ENCODE measurements at places on chromosomes 3 and 15.

- H3K27ac ChIP-seq = no peak overlapping the region
- no peaks in the 10 kb centered on the region for H3K36me3 ChIP-seq
- DNase-seq = no peak
- H3K4me1 ChIP-seq = peaks cover 17% of the 10 kb centered on the region
- H3K4me3 ChIP-seq = no peak overlapping the region
Measured at GRCh38 chr3:179174316-179174715, 26.2 kb downstream of the PIK3CA start.

- peaks cover 2% of the 10 kb centered on the region for H3K27me3 ChIP-seq
- H3K36me3 ChIP-seq = no peaks in the 10 kb centered on the region
- H3K27ac ChIP-seq = no peak overlapping the region
- no peak for DNase-seq
- H3K4me3 ChIP-seq = no peak overlapping the region
Measured at GRCh38 chr15:86797135-86797534, 717.5 kb downstream of the AGBL1 start.

DNA sequence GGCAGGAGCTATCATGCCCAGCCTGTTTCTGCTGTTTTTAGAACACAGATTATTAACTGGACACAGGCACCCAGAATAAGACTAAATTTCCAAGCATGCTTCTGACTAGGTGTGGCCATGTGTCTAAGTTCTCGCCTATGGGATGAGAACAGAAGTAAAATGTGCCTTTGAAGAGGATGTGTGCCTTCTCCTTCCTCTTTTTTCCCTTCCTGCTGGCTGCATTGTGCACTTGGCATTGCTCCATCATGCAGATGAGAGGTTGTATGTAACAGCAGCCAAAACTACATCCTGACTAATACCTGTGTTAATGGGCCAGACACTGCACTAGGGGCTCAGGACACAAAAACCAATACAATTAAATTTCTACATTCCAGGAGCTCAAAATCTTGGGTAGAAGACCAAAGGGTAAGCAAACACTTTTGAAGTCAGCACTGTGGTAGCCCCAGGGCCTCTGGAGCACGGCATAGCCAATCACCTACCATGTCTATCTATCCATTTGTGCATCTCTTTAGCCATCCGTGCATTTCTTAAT is 40.9 kb upstream of the RNU6-1 start:
- peaks cover 14% of the 10 kb centered on the region for H3K27me3 ChIP-seq
- no peak for DNase-seq
- peaks cover 8% of the 10 kb centered on the region for H3K4me1 ChIP-seq

DNA sequence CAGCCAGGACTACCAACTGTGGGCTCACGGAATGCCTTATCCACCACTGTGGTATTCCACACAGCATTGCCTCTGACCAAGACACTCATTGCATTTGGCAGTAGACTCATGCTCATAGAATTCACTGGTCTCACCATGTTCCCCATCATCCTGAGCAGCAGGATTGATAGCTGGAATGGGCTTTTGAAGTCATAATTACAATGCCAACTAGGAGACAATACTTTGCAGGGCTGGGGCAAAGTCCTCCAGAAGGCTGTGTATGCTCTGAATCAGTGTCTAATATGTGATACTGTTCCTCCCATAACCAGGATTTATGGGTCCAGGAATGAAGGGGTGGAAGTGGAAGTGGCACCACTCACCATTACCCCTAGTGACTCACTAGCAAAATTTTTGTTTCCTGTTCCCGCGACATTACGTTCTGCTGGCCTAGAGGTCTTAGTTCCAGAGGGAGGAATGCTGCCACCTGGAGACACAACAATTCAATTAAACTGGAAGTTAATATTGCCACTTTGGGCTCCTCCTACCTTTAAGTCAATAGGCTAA is 58.6 kb upstream of the CCDC80 start:
- peaks cover 20% of the 10 kb centered on the region for H3K27me3 ChIP-seq
- no peaks in the 10 kb centered on the region for H3K36me3 ChIP-seq
- DNase-seq = no peak
- no peak overlapping the region for H3K27ac ChIP-seq

DNA sequence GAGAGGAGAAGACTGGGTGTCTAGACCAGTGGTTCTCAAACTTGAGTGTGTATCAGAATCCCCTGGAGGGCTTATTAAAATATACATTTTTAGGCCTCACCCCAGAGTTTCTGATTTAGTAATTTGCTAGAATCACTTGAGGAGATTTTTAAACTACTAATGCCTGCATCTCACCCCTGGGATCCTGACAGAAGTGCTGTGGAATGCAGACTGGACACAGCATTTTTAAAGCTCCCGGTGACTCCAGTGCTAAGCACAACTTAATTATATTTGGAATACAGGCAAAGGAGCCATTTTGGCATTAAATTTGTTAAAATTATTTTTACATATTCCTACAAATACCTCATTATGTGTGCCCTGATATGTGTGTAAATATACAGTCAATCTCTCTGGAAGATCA is 26.7 kb upstream of the COL6A6 start:
- H3K27ac ChIP-seq = no peak overlapping the region
- no peaks in the 10 kb centered on the region for H3K27me3 ChIP-seq
- H3K4me1 ChIP-seq = no peaks in the 10 kb centered on the region
- no peak overlapping the region for H3K4me3 ChIP-seq
- no peak for DNase-seq

- H3K27ac ChIP-seq = peak overlapping the region; percentile 64
- no peak overlapping the region for H3K4me3 ChIP-seq
- H3K36me3 ChIP-seq = peaks cover 8% of the 10 kb centered on the region
Measured at GRCh38 chr3:72489901-72490300, 358.3 kb downstream of the SHQ1 start.

DNA sequence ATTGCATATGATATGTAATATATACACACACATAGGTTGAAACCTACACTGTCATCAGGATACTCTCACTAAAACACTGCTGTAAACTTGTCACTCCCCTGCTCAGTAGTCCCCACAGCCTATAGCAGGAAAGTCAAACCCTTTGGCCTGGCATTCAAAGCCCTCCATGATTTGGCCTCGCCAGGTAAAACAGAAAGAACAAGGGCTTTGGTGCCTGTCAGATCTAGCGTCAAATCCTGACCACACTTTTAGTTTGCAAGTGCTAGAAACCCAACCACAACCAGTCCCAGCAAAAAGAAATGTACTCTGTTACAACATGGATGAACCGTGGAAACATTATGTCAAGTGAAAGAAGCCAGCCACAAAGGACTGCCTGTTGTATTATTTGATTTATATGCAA is 11.4 kb downstream of the CRABP1 start:
- no peaks in the 10 kb centered on the region for H3K4me1 ChIP-seq
- no peaks in the 10 kb centered on the region for H3K36me3 ChIP-seq
- no peak for DNase-seq

- peaks cover 2% of the 10 kb centered on the region for H3K27me3 ChIP-seq
- no peak overlapping the region for H3K27ac ChIP-seq
- no peak overlapping the region for H3K4me3 ChIP-seq
- peaks cover 15% of the 10 kb centered on the region for H3K4me1 ChIP-seq
- peaks cover 9% of the 10 kb centered on the region for H3K36me3 ChIP-seq
Measured at GRCh38 chr15:84659904-84660781, 2.1 kb upstream of the NMB start.

DNA sequence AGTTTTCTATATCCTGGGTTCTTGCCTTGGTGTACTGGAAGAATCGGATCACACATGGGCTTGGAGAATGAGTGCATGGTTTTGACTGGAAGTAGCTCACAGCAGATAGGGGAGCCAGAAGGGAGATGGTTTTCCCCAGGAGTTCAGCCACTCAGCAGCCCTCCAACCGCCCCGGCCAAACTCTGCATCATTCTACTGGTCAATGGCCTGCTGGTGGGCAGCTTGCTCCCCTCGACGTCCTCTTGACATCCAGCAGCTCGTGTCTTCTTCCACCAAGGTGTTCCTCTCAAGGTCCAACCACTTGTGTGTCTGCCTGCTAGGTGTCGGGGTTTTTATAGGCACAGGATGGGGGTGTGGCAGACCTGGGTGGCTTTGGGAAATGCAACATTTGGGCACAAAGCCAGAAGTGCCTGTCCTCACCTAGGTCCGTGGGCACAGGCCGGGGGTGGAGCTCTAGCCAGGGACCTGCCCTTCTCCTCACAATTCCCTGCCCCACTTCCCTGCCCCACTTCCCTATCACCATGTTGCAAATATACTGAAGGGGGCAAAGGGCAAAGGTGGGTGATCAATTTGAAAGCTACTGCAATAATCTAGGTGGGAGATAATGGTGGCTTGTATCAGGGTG is 3.0 kb upstream of the GTPBP8 start:
- no peaks in the 10 kb centered on the region for H3K27me3 ChIP-seq
- peak overlapping the region; percentile 11 for H3K27ac ChIP-seq
- H3K4me1 ChIP-seq = peaks cover 74% of the 10 kb centered on the region
- H3K4me3 ChIP-seq = peak overlapping the region; percentile 5

GRCh38 chr15:53034767-53035245 is 244.7 kb upstream of the ONECUT1 start:
- H3K27ac ChIP-seq = no peak overlapping the region
- H3K27me3 ChIP-seq = no peaks in the 10 kb centered on the region
- no peaks in the 10 kb centered on the region for H3K4me1 ChIP-seq
- no peak overlapping the region for H3K4me3 ChIP-seq

DNA sequence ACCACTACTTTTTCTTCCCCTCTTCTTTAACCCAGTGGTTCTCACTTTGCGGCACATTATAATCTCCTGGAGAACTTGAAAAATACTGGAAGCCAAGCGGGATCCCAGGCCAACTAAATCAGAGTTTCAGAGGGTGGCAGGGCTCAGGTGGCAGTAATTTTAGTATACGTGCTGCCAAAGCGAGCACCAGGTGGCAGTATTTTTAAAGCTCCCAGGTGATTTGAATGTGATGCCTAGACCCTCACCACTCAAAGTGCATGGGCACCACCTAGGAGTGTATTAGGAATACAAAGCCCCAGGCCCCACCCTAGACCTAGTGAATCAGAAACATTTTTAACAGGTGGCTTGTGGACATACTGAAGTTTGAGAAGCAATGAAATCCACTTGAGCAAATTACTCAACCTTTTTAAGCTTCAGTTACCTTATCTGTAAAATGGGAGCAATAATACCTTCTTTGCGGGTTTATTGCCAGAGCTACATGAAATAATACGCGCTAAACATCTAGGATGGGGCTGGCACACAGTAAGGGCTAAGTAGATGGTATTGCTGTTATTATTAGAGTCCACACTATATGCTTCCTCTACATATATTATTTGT is 8.3 kb downstream of the B3GALNT1 start:
- H3K27me3 ChIP-seq = peaks cover 3% of the 10 kb centered on the region
- H3K4me1 ChIP-seq = no peaks in the 10 kb centered on the region
- H3K27ac ChIP-seq = no peak overlapping the region

GRCh38 chr3:143755978-143756377 is 92.3 kb downstream of the SLC9A9 start:
- DNase-seq = no peak
- no peaks in the 10 kb centered on the region for H3K36me3 ChIP-seq
- peaks cover 25% of the 10 kb centered on the region for H3K4me1 ChIP-seq
- H3K27ac ChIP-seq = no peak overlapping the region
- H3K4me3 ChIP-seq = no peak overlapping the region

DNA sequence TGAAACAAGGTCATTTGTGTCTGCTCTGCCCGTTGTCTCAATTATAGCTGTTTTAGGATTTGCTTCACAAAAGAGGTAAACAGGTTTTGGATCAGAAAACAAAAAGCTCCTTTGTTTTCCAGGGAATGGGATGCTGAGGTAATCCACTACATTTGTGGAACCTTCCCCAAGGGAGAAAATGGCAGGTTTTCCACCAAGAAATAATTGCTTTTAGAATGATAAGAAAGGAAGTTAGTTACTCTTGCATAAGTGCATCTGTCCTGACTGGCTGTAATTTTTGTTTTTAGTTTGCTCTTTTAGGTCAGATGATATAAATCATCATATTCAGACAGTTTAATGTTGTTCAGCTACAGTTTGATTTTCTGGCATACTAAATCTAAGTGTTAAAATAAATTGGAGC is 198.5 kb upstream of the COL8A1 start:
- H3K4me1 ChIP-seq = no peaks in the 10 kb centered on the region
- H3K27ac ChIP-seq = no peak overlapping the region
- H3K27me3 ChIP-seq = no peaks in the 10 kb centered on the region
- H3K36me3 ChIP-seq = no peaks in the 10 kb centered on the region
- no peak for DNase-seq

DNA sequence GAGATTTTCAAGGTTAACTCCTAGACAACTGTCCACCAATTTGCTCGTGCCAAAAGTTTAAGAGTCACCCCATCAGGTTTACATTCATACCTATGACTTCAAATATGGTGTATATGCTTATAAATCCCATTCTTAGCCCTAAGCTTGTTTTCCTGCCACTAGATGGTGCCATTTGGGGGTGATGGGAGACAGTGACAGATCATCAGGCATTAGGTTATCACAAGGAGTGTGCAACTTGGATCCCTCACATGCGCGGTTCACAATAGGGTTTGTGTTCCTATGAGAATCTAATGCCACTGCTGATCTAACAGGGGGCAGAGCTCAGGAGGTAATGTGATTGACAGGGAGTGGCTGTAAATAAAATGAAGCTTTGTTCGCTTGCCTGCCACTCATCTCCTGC is 182.7 kb downstream of the CNTN6 start:
- no peaks in the 10 kb centered on the region for H3K27me3 ChIP-seq
- no peak overlapping the region for H3K27ac ChIP-seq
- no peaks in the 10 kb centered on the region for H3K36me3 ChIP-seq
- H3K4me3 ChIP-seq = no peak overlapping the region

- peaks cover 4% of the 10 kb centered on the region for H3K36me3 ChIP-seq
- H3K4me1 ChIP-seq = no peaks in the 10 kb centered on the region
- H3K4me3 ChIP-seq = no peak overlapping the region
- no peak for DNase-seq
- H3K27me3 ChIP-seq = no peaks in the 10 kb centered on the region
Measured at GRCh38 chr3:183988216-183988790, 29.4 kb downstream of the ABCC5 start.

DNA sequence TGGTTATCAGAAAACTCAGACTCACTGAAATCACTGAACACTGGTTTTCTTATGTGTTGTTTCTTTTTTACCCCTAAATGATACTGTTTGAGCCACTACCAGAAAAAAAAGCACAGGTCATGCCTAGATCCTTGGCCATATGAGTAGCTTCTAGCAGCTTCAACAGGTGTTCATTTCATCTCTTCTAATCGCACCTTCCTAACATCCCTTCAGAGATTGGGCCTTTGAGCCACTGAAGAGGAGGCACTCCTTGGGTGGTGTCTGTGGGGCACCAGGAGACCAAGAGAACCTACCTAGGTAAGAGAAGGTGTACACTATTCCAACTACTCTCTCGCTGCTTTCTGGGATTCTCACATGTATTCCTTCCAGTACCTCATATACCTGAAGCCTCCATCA is 2.5 kb downstream of the HEG1 start:
- H3K27ac ChIP-seq = no peak overlapping the region
- peaks cover 9% of the 10 kb centered on the region for H3K27me3 ChIP-seq
- H3K36me3 ChIP-seq = peaks cover 35% of the 10 kb centered on the region
- DNase-seq = no peak
- peak overlapping the region; percentile 97 for H3K4me3 ChIP-seq
